ENCODE measurements at places on chromosomes 7 and 10. TPM values are rescaled to one million over a fixed set of nuclear protein-coding genes. Genes with fewer than 3 reads are reported as not detected.

DNA sequence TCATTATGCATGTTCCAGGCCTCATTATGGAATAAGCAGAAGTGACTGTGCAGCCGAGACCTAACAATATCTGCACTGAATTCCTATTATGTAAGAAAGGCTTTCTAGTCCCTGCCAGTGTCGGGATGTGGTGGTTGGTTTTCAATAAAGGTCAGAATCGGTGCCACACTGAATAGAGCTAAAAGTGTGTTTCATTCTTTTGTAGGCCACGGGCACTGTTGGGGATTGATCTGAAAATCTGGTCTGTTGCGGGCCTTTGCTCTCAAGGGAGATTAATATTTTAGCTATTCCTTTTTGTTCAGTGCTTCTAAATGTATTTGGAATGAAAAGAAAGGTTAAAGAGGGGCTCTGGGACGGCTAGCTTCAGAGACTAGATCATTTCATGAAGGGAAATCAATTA, 559.4 kb upstream of the GALNT17 start:
- H3K27ac ChIP-seq: no peak overlapping the region
- peaks cover 17% of the 10 kb centered on the region for H3K36me3 ChIP-seq
- peaks cover 32% of the 10 kb centered on the region for H3K27me3 ChIP-seq
- no peak for DNase-seq
- no peak overlapping the region for H3K4me3 ChIP-seq
- H3K4me1 ChIP-seq: peaks cover 47% of the 10 kb centered on the region

DNA sequence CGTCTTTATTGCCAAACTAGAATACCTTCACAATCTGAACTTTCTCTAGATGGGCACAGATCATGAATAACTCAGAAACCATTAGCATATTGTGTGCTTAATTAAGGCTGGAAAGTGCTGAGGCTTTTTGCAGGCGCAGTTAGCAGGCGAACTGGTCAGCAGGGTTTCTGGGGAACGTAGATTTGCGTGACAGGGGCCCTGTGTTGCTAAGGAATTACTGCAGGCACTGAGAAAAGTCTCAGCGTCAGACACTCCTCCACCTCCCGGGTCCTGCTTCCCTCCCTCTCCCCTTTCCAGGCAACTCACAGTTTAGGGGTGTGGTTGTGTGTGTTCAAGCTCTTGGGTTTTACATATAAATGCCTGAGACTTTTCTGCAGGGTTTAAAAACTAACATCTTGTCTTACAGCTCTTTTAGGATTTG, 2.2 kb downstream of the MAP3K8 start:
- H3K27ac ChIP-seq: peak overlapping the region; percentile 71
- H3K36me3 ChIP-seq: peaks cover 11% of the 10 kb centered on the region
- peak overlapping the region; percentile 61 for H3K4me3 ChIP-seq
- no peaks in the 10 kb centered on the region for H3K27me3 ChIP-seq
- H3K4me1 ChIP-seq: peaks cover 46% of the 10 kb centered on the region

DNA sequence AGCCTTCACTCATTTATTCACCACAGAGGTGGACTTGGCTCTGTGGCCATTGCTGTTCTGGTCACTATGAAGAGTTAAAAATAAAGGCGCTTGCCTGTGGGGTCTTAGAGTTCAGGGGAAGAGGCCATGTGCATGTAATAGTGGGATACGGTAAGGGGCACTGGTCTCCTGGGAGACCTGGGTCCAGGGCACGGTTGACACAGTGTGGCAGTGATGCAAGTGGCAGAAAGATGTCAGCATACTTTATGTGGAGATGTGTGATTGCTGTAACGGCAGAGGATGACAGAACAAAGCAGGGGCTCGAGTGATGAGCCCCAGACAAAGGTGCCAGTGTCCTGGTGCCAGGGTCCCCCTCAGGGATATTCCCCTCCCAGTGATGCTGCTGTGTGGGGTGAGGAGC, 8.6 kb downstream of the ZSCAN25 start:
- peaks cover 38% of the 10 kb centered on the region for H3K36me3 ChIP-seq
- H3K27me3 ChIP-seq: no peaks in the 10 kb centered on the region

Gene SEMA4G
- total RNA-seq: 57.1 TPM

Gene AGBL3
- 8.8 TPM for total RNA-seq

DNA sequence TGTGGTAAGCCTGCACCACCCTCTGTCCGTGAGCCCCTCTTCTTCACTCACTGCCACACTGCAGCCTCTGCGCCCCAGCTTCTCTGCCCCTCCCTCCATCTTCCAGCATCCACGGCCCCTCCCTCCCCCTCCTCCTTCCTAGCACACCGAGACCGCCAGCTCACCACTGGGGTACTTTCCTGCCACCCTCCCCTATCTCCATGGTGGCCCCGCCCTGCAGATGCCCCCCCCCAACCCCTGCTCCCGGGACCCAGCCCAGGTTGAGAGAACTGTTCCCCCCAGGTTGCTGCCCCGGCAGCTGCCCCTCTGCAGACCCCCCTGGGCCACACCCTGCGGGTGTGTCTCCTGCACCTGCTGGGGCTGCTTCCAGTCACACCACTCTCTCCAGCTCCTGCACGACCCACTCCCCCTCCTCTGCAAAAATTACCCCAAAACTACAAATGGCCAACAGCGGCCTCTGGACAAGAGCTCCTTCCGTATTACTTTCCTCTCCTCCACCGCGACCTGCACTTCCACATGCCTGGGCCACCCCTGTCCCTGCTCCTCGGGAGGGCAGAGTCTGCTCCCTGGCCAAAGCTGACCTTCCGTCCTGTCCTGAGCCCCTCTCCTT, 209.2 kb upstream of the PPP2R2D start:
- H3K36me3 ChIP-seq: no peaks in the 10 kb centered on the region
- DNase-seq: no peak
- no peak overlapping the region for H3K4me3 ChIP-seq

Gene PDE1C
- total RNA-seq: 1.0 TPM

DNA sequence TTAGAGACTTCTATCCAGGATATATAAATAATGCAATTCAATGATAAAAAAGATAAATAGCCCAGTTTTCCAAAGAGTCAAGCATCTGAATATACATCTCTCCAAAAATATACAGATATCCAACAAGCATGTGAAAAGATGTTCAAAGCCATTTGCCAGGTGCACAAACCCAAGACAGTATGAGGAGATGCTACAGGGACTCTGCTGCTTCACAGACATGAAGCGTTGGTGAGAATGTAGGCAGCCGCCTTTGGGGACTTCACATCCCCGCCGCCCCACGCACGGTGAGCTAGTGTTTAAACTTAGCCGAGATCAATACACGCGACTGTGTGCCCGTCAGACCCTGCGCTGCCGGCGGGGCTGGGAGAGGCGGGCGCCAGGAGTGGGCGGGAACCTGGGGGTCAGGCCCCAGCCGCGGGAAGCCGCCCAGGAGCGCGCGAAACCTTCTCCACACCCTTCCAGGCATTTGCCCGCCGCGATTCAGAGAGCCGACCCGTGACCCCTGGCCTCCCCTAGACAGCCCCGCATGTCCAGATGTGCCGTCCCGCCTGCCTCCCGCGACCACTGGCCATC, 927 bp upstream of the ALOX5 start:
- H3K36me3 ChIP-seq: no peaks in the 10 kb centered on the region
- peaks cover 5% of the 10 kb centered on the region for H3K4me1 ChIP-seq
- H3K27ac ChIP-seq: no peak overlapping the region

DNA sequence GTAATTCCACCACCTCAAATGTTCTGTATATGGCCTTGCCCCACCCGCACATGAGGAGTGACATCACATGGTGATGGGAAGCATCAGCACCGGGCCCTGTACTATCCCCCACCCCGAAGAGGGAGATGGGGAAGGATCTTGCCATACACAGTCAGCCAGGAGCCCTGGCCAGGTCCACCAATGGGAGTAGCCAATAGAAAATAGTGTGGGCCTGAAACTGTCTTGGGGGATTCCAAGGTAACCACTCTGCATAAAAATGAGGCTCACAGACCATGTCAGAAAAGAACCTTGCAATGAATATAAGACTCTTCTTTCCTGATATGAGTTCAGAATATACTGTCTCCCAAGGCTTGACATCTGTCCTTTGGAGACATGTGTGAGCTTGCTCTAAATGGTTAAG, 51.1 kb downstream of the ADRB1 start:
- peaks cover 21% of the 10 kb centered on the region for H3K27me3 ChIP-seq
- H3K4me1 ChIP-seq: peaks cover 4% of the 10 kb centered on the region
- DNase-seq: no peak

GRCh38 chr10:84005403-84005802, 133.9 kb upstream of the GHITM start:
- no peak for DNase-seq
- H3K4me3 ChIP-seq: no peak overlapping the region
- peaks cover 4% of the 10 kb centered on the region for H3K27me3 ChIP-seq
- H3K36me3 ChIP-seq: no peaks in the 10 kb centered on the region
- no peaks in the 10 kb centered on the region for H3K4me1 ChIP-seq

DNA sequence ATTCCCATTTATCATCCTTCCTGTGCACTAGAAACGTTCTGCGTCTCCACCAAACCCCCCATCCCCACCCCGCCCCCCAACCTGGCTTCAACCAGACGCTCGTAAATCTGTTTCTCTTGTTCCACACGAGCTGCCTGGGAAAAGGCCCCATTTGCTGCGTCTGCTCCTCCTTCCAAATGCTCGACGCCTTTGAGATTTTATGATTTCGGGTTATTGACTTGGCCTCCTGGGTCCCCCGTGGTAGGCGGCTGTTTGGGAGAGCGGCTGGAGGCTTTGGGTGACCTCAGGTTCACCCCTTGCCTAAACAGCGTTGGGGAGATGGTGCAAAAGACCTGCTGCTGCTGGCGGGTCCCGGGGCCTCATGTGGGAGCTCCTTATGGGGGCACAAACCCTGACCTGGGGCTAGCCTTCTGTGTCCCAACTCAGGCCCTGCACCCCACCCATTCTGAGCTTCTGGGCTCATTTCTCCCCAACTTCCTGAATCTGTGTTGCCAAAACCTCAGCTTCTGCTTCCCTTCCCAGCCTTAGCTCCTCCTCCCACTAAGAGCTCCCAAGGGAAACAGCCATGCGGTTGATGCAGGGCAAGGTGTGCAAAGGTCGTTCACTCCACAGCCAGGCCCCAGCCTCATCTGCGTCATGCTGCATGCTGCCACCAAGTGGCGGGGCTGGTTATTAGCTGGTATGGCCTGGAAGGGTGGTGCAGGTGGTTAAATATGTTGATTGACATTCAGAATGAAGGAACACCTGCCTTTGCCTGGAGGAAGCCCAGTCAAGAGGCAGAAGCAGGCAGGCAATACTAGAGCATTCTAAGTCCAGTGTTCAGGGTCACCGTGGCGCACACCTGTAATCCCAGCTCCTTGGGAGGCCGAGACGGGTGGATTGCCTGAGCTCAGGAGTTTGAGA, 49.1 kb upstream of the ELN start:
- no peaks in the 10 kb centered on the region for H3K36me3 ChIP-seq
- DNase-seq: no peak
- peaks cover 15% of the 10 kb centered on the region for H3K4me1 ChIP-seq
- H3K27ac ChIP-seq: no peak overlapping the region

- no peaks in the 10 kb centered on the region for H3K27me3 ChIP-seq
- peaks cover 2% of the 10 kb centered on the region for H3K4me1 ChIP-seq
- DNase-seq: no peak
- H3K27ac ChIP-seq: no peak overlapping the region
- no peak overlapping the region for H3K4me3 ChIP-seq
- H3K36me3 ChIP-seq: peaks cover 37% of the 10 kb centered on the region
These were observed 76.2 kb upstream of the TMEM168 start for GRCh38 chr7:112866424-112866823.

DNA sequence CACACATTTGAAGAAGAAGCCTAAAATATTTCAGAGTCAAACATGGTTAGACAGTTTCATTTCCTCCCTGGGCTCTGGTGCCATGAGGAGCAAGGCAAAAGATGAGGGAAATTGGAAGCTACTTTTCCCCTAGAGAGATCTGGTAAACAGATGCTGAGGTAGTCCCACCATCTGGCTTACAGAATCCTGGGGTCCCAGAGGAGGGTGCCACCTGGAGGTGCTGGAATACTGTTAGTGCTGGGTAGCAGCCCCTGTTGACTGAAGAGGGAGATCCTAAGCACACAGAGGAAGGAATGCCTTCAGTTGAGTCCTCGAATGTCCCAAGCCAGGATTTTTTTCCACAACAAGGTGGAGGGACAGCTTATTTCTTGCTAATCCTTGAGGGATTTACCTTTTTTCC, 160.1 kb downstream of the FZD1 start:
- peaks cover 1% of the 10 kb centered on the region for H3K4me1 ChIP-seq
- no peak overlapping the region for H3K4me3 ChIP-seq
- DNase-seq: no peak
- no peak overlapping the region for H3K27ac ChIP-seq
- no peaks in the 10 kb centered on the region for H3K36me3 ChIP-seq

- H3K36me3 ChIP-seq: peaks cover 1% of the 10 kb centered on the region
- H3K27me3 ChIP-seq: no peaks in the 10 kb centered on the region
- no peak for DNase-seq
These were observed 49.4 kb downstream of the OR13A1 start for GRCh38 chr10:45265996-45266395.

Gene ETV1
- 27.3 TPM for total RNA-seq

Gene ANLN
- total RNA-seq: 40.6 TPM

GRCh38 chr7:131026297-131027000, 292.4 kb upstream of the KLF14 start:
- no peak overlapping the region for H3K27ac ChIP-seq
- no peak for DNase-seq
- no peaks in the 10 kb centered on the region for H3K36me3 ChIP-seq
- H3K4me3 ChIP-seq: no peak overlapping the region
- no peaks in the 10 kb centered on the region for H3K27me3 ChIP-seq

DNA sequence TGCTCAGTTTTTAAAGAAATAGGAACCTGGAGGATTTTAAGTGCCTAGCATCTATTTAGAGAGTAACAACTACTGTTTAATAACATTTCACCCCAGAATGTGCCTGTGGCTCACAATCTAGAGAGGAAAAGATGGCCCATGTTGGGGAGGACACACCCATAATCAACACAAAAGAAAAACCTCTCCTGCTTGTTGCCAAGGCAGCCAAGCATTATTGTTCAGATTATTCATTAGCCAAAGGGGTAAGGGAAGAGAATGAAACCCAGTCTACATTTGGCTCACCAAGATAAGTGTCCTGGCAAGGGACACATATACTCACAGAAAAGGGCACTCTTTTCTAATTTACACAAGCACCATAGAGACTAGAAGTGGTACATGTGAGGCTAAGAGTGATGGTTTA, 17.7 kb upstream of the IFIT1B start:
- DNase-seq: no peak
- H3K27ac ChIP-seq: no peak overlapping the region
- H3K4me1 ChIP-seq: peaks cover 5% of the 10 kb centered on the region
- H3K27me3 ChIP-seq: no peaks in the 10 kb centered on the region
- no peak overlapping the region for H3K4me3 ChIP-seq

- H3K27me3 ChIP-seq: no peaks in the 10 kb centered on the region
- H3K27ac ChIP-seq: no peak overlapping the region
- H3K4me1 ChIP-seq: peaks cover 12% of the 10 kb centered on the region
- H3K4me3 ChIP-seq: no peak overlapping the region
- DNase-seq: no peak
These were observed 181.8 kb upstream of the AGK start for GRCh38 chr7:141369422-141369821.

Gene FGFBP3
- total RNA-seq: 6.2 TPM

DNA sequence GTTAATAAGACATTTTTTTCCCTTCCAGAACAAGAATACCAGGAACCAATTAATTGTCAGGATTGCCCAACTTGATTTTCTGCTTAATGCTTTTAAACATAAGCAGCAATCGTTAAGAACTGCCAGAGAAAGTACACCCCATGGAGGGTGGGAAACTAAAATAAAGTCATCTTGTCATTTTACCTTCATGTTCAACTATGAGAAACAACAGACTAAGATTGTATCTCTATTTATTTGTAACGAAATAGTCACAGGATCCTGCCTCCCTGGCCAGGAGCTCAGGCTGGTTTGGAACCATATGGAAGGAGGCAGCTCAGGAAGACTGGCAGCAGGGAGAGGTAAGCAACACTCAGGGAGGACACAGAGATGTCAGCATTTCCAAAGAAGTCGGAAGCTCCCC, 129.6 kb downstream of the TNS3 start:
- H3K27ac ChIP-seq: peak overlapping the region; percentile 79
- no peaks in the 10 kb centered on the region for H3K27me3 ChIP-seq
- peaks cover 2% of the 10 kb centered on the region for H3K36me3 ChIP-seq

Gene OPN1SW
- not detected for total RNA-seq

Gene EPHB6
- total RNA-seq: 24.8 TPM

All from progenitor cell of endocrine pancreas (in vitro differentiated cells).